Hematopoietic multipotent progenitor cell treated with erythropoietin and hydrocortisone succinate and interleukin-3 and kit ligand, for 4 days (in vitro differentiated cells): ENCODE measurements at places on chromosomes 7 and 10.
A peak's percentile ranks its signal among the peaks of the same experiment; 100 is the strongest.

- DNase-seq, result no peak
These were observed 27.5 kb upstream of the ETV1 start for GRCh38 chr7:14016950-14017349.

DNA sequence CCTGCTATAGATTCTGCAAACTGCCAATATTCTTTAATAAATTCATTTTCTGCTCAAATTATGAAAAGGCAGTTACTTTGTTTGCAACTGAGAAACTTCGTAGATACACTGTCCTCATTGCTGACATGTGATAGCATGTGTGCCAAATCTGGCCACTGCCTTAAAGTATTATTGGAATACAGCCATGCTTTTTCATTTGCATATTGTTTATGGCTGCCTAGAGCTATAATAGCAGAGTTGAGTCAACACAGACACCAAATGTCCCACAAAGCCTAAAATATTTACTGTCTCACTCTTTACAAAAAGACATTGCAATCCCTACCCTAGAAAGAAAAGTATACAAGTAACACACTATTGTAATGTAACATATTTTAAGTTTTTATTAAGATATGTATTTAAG lies 647.4 kb downstream of the XPNPEP1 start:
- DNase-seq, result no peak

GRCh38 chr7:28112467-28112866 lies 68.1 kb downstream of the JAZF1 start:
- no peak for DNase-seq

DNA sequence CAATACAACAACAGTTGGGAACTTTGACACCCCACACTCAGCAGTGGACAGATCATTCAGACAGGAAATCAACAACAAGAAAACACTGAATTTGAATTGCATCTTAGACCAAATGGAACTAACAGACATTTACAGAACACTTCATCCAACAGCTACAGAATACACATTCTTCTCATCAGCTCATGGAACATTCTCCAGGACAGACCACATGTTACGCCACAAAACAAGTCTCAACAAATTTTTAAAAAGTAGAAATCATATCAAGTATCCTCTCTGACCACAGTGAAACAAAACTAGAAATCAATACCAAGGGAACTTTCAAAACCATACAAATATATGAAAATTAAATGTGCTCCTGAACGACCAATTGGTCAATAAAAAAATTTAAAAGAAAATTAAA lies 212.3 kb downstream of the DNAJC1 start:
- DNase-seq, result no peak

DNA sequence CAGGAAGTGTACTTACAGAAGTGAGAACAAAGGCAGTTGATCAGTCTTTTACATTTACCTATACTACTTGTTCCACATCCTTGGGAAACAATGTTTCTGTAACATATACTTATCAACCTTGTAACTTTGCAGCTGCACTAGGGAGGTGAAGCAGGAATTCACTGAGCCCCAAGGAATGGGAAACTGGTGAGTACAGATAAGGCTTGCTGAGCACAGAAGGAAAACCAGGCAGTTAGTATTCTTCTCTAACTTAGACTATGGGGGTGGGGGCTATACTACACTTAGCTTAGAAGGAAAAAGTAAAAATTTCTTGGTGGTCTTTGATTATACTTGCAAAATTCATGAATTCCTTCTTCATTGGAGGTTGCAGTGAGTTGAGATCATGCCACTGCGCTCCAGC lies 6.9 kb upstream of the ZNF33A start:
- peak; percentile 36 for DNase-seq

DNA sequence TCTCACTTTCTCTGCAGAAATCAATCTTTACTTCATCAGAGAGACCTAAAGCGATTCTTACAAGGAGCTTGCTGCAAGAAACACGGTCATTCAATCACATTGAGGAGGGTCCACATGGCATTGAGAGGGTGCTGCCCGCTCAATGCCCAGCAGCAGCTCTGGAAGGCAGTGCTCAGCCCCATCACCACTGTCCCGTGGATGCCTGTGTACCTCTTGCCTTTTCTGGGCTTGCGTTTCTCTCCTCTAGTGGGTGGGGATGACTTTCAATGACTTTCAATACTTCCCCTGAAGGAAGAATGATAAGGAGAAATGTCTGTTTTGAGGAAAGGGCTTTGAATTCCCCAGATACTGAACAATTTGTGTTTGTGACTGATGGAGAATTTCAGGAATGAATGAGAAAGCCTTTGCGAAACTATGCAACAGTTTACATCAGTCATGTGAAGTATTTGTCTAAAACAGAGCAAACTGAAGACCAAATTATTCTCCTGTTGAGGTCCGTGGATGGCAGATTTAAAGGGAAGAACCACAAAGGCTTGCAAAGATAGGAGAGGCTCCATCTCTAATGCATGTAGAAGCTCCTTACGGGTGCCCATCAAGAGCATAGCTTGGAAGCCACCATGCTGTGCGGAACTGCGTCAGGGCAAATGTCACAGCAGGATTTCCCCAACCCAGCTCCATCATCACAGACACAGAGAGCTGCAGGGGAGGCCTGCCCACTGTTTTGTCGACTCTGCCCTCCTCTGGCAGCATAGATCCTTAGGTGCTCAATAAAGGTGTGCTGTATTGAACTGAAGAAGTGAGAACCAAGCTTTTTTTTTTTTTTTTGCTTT lies 6.6 kb upstream of the ZNF22 start:
- no peak for DNase-seq

- peak; percentile 63 for DNase-seq
These were observed 60.8 kb downstream of the RHOBTB1 start for GRCh38 chr10:60883187-60883586.

- DNase-seq, result peak; percentile 27
These were observed 4.4 kb downstream of the RBM33 start for GRCh38 chr7:155648752-155649339.
